Activated naive CD8-positive, alpha-beta T cell treated with anti-CD3 and anti-CD28 coated beads for 36 hours (primary cell): ENCODE measurements at places on chromosomes 5 and 9. TPM values are rescaled to one million over a fixed set of nuclear protein-coding genes. Genes with fewer than 3 reads are reported as not detected.

The CFAP90 gene
- not detected for total RNA-seq

The C1QTNF3 gene
- total RNA-seq = 1.8 TPM

The GRXCR2 gene
- not detected for total RNA-seq

- no peak for DNase-seq
These were observed 1045.5 kb upstream of the CDH6 start for GRCh38 chr5:30147976-30148375.

GRCh38 chr9:32968101-32969011, 33.1 kb downstream of the APTX start:
- DNase-seq = peak; percentile 12
